SJCRH30 (cell line): ENCODE measurements at places on chromosomes 3 and 15.

- DNase-seq: no peak
Observed at GRCh38 chr15:60568301-60568742, 89.4 kb upstream of the ICE2 start.

- peak; percentile 68 for DNase-seq
Observed at GRCh38 chr3:38649500-38650247, at the start of gene SCN5A. Gene SCN5A (minus strand): TSS chr3:38649687. CDS start chr3:38633307, 16,380 bp downstream.

DNA sequence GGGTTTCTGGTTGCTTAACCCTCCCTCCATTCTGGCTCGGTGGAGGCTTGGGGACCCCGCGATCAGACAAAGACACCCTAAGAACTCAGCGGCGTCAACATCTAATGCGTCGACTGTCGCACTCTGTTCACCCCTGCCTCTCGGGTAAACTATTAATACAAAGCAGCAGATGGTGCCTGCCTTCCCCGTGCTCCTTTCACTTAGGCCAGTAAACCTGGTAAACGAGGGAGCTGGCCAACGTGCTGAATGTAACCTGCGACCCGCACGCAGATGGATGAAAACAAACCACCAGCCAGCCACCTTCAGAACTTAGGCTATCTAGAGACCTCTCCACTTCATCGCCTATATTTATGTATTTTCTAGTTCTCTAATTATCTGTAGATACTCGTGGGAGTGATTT lies 848 bp upstream of the CADPS start:
- DNase-seq: peak; percentile 6

DNA sequence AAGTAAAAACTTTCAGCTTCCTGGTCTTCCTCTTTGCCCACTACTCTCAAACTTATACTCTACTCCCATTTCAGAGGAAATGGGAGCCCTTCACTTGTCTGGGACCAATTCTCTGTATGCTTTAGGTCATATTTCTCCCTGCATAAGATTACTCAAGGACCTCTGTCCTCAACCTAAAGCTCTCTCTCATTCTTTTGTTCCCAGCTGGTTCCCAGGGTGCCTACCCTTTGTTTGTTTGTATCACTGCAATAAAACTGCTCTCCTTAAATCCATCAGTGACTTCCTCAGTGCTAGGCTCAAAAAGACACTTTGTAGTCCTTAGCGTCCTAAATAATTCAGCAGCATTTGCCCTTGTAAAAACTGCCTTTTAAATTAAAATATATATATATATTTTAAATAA lies 2.9 kb downstream of the NGRN start:
- no peak for DNase-seq

- DNase-seq: peak; percentile 1
Observed at GRCh38 chr3:105473521-105474223, 107.0 kb downstream of the ALCAM start.

GRCh38 chr3:133295944-133296917 lies 103.6 kb upstream of the BFSP2 start:
- no peak for DNase-seq

- DNase-seq: no peak
Observed at GRCh38 chr3:175082631-175083030, 223.5 kb downstream of the NAALADL2 start.

- no peak for DNase-seq
Observed at GRCh38 chr3:59001675-59002074, 48.1 kb downstream of the CFAP20DC start.

DNA sequence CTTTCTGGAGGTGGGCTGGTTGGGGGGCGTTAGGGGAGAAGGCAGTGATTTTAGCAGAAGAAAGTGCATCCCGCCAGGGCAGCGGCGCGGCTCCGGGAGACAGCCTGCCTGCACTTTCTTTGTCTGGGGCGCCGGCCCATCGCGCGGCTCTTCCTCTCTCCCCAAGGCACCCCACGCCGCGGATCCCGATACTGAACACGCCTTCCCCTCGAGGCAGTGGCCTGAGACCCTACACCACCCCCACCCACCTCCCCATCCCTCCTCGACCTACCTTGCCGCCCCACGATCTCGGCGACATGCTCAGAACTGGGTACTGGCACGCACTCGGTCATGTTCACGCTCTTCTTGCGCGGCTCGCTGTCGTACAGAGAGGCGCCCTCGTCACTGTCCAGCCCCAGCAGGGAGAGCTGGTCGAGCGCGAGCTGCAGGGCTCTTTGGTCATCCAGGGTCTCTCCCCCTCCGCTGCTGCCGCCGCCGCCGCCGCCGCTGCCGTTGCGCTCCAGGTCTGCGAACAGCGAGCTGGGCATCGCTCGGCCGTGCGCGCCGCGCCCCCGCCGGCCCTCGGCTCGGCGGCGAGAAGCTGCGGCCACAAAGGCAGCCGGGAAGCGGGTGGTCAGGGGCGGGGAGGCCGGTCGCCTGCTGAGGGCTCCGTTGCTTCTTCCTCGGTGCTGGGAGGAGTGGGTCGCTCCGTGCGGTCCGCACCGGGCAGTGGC lies 483 bp downstream of the MEX3B start:
- DNase-seq: peak; percentile 56

DNA sequence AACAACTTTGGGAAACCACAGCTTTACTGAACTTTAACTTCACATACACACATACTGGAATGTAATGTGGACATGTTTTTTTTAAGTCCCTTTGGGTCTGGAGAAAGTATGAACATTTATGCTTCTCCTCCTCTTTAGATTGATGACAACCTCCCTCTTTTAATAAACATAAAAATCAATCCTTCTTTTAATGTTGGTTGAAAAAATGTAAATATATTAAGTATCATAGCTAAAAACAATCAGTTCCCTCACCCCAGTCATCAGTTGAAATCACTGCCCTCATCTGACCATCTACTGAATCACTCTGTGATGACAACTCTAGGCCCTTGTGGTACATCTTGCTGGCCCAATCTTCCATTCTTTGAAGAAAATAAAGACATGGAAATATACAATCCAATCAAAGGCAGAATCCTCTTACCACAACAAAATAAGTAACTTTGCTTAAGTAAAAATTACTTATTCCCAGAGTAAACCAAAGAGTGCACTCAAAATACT lies 6.4 kb downstream of the AAGAB start:
- no peak for DNase-seq

DNA sequence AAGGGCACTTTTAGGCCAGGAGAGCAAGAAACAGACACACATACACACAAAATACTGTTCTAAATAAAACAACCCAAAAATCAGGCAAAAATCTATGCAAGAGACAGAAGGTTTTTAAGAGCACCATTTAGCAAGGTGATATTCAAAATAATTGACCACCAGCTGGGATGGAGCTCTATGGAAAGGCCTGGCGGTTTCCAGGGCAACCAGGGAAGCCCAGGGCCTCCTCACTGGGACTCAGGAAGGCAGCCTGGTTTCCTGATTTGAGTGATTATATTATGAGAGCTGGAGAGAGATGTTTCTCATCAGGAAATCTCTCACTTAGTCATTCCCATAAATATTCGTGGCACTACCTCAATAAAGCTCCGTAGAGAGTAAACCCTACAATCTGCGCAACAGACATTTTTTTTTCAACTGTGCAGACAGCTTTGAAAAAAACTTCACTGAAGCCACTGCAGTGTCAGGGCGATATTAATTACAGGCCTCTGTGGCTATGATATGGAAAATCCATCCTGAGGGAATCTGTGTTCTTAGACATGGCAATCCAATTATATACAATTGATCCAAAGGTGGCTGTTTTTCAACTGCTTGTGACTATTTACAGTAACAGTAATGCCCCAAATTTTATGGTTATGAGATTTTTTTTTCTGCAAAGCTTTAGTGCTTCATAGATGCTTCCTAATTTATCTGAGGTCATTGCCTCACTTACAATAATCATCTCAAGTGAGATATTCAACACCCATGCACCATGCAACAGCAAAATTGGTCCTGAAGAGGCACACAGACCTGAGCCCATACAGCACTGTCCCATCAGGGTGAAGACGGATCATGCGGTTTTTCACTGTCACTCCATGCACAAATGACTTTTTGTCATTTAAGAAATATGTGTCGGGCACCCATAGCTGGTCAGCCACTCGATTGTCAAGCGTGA lies 152.1 kb downstream of the GABRB3 start:
- DNase-seq: no peak

GRCh38 chr15:59522988-59523461 lies 85.0 kb downstream of the FAM81A start:
- DNase-seq: no peak

- no peak for DNase-seq
Observed at GRCh38 chr3:14377838-14378169, 24.6 kb upstream of the SLC6A6 start.

DNA sequence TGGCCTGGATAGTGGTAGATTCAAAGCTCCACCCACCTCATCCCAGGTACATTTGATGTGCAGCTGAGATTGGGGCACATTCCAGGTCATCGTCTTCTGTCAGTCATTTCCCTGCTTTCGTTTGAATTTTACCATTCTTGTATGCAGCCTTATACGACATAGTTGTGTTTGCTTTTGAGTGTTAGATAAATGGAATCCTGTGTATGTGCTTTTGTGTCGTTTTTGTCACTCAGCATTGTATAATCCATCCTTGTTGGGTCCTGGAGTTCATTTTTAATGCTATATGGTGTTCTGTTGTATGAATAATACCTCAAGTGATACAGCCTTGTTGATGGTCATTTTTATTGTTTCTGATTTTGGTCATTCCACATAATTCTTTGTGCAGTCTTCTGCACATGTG lies 7.3 kb downstream of the RCCD1 start:
- no peak for DNase-seq

DNA sequence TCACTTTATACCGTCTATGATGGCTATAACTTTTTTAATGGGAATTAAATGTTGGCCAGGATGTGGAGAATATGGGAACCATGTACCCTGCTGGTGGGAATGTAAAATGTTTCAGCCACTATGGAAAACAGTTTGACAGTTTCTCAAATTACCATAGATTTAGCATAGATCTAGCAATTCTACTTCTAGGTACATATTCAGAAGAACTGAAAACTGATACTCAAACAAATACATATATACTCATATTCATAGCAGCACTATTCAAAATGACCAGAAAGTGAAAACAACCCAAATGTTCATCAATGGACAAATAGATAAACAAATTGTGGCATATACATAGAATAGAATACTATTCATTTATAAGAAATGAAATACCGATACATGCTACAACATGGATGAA lies 539.4 kb downstream of the IGSF11 start:
- DNase-seq: no peak

DNA sequence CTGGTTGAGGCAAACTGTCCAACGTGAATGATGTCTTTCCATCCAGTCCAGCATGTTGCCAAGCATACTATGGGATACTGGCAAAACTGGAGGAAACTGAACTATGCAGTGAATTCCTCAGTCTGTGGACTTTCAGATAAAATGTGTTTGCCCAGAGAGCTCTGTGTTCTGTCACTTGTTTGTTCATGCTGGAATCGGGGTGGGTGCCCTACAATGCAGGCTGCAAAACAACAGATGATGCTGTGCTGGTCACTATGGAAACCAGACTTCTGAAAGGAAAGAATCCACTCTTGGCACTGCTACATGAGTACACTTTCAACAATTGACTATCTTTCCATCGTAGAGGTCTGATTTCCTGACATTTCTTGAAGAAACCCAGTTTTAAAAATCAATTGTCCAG lies 272.5 kb upstream of the ARHGEF26 start:
- no peak for DNase-seq

DNA sequence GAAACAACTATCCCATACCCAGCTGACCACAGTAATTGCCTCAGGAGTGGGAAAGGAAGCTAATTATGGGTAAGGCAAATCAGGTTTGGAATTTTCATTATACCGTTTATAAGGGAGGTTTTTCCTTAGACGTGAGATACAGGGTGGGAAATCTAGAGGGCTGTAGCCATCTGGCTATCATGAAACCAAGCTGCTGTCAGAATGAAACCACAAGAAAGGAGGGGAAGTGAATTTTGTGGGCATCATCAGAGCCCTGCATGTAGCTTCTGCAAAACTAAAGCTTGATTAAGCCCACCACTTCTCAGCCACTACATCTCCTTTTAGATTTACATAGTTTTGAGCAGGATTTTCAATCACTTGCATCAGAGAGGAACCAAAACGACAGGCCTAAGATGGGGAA lies 893.5 kb downstream of the TUSC7 start:
- DNase-seq: no peak

DNA sequence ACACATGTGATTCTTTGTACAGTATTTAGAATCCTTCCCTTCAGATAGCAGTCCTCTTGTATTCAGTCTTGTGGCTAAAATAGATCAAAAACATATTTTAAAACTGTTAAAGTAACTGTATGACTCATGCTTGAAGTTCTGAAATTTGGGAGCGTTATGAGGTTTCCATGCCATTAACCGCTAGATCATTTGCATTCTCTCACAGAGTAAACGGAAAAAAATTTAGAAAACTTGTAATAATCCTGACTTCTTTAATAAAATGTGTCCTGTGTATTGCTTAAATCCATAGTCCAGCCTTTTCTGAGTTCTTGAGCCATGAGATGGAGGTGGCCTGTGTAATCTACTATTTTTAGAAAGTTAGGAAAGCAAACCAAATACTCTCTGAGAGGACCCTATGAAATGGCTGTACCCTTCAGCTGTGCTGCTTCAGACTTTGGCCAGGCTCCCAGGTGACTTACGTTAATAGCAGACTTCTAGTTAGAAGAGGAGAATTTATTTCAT lies 33.8 kb downstream of the MBNL1 start:
- peak; percentile 53 for DNase-seq

DNA sequence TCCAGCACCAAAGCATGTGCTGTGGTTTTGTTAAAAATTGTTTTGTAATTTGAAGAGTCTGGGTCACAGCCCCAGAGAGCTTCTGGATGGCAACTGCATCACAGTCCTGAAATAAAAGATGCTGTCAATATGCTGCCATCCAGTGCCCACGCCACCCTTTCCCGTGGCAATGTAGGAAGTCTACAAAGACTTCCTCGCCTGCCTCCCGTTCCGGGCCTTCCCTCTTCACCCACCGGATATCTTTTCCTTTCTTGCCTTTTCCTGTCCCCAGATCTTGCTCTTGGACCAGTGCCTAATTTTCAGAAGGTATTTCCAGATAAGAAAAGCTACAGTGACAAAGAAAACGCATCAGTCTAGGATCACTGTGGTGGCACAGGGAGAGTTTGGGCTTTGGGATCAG lies 85.3 kb upstream of the RNU6-1 start:
- DNase-seq: no peak

- no peak for DNase-seq
Observed at GRCh38 chr3:152348436-152349177, 79.9 kb downstream of the MBNL1 start.

- no peak for DNase-seq
Observed at GRCh38 chr3:189848395-189849040, 217.3 kb downstream of the TP63 start.

DNA sequence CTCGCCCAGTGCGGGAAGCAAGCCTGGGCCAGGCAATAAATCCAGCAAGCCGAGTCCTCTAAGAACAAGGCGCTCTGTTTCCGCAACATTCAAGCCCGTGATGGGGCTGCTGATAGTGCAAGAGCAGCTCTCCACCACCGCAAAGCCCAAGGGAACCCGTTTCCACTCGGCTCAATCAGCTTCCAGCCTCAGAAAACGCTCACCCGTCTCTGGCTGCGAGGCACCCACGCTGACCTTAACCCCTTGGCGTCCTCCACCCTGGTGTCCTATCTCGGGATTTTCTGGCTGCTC lies 17.8 kb downstream of the SPATA12 start:
- peak; percentile 86 for DNase-seq

DNA sequence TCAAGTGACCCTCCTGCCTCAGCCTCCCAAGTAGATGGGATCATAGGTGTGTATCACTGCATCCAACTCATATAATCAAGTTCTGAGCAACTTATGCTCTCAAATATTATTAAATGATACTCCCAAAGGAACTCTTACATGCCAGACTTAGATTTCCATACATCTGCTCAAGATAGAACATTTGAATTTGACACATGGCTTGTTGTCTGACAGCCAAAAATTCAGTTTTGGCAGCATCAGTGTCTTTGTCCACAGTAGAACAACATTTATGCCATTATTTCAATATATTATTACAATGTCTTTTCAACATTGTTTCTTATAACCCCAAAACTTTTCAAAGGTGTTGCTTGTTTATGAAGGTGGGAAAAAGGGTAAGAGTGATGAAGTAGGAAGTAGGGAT lies 116.2 kb downstream of the SUCNR1 start:
- no peak for DNase-seq
